ENCODE measurements at places on chromosomes 11 and 22.
A peak's percentile ranks its signal among the peaks of the same experiment; 100 is the strongest.

DNA sequence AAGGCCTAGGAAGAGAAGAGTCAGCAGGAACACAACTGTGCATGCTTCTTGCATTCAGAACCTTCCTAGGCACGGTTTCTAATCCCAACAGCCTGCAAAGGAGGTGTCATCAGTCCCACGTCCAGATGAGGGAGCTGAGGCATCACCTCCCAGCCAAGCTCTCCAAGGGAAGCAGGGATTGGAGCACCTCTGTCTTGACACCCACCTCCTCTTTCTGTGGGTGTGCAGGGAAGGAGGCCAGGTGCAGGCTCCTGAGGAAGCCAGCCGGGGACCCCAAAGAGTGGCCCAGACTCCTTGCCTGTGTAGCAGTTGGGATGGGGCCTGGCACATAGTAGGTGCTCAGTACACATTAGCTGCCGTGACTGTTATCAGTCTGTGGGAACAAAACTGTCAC, 2.0 kb downstream of the PNPLA5 start:
- DNase-seq = no peak

DNA sequence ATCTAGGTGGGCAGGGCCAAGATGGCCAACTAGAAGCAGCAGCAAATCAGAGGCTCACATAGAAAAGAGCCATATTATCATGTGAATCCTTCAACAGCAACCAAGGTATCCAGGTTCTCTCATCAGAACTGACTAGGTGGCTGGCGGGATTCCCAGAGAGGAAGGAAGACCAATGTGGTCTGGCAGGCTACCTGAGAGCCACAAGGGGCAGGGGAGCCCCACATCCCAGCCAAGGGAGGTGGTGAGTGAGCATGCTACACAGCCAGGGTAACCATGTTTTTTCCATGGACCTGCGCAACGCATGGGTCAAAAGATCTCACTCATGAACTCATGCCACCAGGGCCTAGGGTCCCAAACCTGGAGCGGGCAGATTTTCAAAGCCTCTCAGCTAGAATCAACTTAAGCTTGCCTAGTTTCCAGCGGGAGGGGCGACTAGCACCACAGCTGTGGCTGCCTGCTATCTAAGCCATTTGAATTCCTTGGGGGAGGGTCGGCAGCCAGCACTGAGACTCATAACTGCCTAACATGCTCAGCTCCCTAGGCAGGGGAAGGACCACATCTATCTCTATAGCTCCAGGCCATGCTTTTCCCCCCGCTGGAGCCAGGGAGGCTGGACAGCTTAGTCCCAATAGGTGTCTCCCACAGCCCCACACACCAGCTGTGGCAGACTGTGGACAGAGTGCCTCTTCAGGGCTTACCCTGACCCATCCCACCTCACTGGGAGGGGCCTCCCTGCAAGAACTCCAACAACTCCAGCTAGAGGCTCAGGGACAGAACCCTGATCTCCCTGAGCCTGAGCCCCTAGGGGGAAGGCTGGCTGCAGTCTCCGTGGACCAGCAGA, 28.7 kb upstream of the CASP12 start:
- no peak for DNase-seq

GRCh38 chr11:112156153-112156955, 7.5 kb downstream of the IL18 start:
- no peak for DNase-seq

DNA sequence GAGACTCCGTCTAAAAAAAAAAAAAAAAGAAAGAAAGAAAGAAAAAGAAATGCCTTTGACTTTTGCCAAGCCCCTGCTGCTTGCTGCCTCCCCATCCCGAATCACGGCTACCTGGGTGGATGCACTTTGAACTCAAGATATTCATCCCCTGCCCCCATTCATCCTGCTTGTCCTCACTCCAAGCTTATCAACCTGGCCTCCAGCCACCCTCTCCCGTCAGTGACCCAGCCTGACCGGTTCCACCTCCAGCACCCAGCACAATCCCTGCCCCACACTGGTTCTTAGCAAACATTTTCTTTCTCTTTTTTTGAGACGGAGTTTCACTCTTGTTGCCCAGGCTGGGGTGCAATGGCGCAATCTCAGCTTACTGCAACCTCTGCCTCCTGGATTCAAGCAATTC, 44.4 kb downstream of the CYTH4 start:
- DNase-seq = no peak

- DNase-seq = no peak
These were observed 460.9 kb upstream of the KIRREL3 start for GRCh38 chr11:127461241-127462064.

DNA sequence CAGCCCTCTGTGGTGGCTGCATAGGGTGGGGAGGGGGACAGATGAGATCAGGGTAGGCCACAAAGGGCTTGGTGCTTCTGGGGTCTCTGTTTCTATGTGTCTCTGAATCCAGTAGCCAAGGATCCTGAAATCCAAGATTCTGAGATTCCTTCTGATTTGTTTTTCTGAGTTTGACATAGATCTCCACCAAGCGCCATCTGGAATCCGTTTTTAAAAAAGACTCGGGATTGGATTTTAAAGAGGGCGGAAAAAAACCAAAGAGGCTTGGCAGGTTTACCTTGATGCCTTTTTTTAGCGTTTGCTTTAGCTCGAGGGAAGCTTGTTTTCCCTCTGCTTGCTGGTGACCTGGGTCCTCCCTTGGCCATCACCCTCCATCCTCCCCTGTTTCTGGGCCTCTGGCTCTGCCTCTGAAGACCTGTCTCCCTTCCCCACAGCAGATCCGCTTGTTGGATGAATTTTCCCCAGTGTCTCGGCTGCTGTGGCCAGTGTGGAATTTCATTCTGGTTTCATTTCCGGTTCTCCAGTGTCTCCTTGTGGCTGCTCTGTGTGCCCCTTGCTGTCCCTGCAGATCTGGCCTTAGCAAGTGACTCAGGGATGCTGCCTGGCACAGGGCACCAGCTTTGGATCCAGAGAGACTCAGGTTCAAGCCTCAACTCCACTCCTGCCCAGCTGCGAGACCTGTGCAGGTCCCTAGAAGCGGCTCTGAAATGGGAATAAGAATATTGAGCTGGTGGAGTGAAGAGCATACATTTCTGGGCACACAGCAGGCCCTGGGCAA, 15.1 kb downstream of the SYNGR1 start:
- DNase-seq = no peak

DNA sequence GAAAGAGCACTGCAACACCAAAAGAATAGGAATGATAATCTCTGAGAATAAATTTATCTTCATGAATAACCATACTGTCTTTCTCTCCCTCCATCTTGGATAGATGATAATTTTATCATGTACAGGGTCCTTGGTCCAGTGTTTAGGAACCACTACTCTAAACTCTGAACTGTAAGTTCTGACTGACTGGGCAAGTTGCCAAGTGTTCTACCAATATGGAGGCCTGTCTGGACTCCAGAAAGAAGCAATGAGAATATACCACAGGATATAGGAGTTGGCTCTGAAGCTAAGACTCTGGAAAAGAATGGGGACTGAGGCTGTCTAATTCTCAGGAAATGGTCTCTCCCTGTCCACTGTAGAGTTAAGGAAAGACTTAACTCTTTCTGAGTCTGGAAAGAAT, 1.5 kb downstream of the FHIP1B start:
- DNase-seq = no peak

GRCh38 chr11:33509632-33510031, 191.0 kb downstream of the C11orf91 start:
- DNase-seq = no peak

DNA sequence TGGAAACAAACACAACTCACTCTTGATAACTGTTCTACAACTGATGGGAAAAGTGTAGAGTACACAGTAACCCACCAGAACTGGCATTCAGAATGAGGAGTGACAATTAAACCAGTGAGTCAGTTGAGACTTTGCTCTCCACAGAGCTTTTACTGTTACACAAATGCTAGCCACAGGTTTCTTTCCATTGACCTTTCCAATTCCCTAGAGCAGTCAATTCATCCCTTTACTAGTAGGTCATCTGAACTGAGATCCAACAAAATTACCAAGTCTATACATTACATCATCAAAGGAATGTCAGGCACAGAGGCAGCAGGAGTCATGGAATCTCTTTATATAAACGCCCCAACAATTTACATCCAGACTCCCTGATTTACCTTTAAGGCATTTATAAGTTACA, 65.9 kb downstream of the PHF21A start:
- no peak for DNase-seq

- peak; percentile 52 for DNase-seq
These were observed 5.0 kb upstream of the PICK1 start for GRCh38 chr22:38051900-38052862.

GRCh38 chr22:23065495-23066122, 4.7 kb upstream of the GNAZ start:
- DNase-seq = no peak

DNA sequence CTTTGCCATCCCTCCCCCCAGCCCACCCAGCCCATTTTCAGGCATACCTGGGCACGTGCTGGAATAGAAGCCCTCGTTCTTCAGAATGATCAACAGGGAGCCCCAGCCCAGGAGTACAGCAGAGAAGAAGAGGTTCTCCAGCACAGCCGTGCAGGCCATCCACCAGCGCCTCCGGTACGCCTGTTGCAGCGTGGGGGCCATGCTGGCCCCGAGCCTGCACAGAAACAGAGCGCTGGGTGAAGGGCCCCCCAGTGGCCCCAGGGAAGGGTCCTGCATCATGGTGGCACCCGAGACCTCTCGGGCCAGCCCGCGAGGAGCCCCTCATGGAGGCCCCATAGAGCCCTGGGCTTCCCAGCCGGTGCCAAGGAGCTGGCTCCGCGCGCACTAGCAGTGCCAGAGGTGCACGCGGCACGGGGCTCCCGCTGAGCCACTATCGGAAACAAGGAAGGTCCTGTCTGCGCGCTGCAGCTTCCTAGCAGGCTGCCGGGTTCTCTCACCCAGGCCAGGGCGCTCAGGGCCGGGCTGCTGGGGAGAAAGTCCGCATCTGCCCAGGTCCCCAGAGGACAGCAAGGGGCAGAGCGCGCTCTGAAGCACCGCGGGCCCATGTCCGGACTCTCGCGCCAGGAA, 1.5 kb downstream of the SLC43A1 start:
- DNase-seq = no peak

DNA sequence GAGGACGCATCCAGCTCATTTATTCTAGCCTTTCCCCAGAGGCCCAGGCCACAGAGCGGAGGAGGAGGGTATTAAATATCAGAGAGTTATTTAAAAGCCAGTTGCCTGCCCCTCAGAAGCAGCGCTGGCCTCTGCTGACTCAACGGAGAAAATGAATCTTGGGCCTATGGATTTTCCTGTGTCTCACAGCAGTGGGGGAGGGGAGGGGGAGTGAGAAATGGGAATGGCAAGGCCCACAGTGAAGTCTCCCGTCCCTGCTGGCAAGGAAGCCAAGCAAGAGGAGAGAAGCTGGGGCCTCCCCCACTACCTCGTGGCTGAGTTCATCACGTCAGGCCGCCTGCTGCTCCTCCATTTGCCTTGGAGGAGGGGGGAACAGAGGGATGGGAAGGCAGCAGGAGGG, 4.5 kb upstream of the TPBGL start:
- no peak for DNase-seq

DNA sequence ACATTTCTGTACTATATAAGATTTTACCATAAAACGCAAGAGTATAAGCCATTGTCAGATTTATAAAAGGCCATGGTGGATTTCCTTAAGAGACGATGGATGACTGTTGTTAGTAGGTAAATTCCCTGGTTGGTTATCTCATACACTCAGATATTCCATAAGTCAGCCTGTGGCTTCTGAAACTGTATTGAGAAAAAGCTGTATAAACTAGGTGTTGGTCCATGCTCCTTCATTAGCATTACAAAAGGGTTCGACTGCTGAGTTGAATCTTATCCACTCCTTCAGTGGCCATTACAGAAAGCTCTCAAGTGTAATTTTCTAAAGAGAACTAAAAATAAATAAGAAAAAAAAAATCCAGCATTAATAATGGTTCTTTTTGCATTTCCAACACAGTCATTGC, 5.3 kb downstream of the GRAP2 start:
- no peak for DNase-seq

DNA sequence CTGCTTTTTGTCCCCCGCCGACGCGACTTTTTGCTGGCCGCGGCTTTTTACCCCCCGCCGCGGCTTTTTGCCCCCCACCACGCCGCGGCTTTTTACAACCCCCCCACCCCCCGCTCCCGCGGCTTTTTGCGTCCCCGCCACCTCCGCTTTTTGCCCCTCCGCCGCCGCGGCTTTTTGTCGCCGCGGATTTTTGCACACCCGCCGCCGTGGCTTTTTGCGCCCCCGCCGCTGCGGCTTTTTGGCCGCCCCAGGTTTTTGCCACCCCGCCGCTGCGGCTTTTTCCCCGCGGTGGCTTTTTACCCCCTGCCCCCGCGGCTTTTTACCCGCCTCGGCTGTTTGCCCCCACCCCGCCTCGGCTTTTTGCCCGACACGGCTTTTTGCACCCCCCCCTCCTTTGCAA, 205.5 kb downstream of the CCT8L2 start:
- DNase-seq = no peak

DNA sequence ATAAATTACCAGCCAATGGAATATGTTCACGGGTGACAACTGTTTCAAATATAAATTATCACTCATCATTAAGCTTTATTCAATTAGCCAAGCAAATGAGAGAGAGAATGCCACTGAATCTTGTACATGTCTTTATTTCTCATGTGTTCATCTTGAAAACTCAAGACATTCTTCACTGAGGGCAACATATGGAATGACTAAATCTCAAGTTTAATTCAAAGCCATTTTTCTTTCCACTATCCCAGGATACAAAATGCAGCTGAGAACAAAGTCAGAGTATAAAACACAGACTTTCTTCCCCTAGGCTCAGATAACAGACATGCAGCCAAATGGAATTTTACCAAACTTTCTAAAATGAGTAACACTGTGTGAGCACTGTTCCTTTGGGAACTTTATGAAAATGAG, 12.1 kb upstream of the BBOX1 start:
- DNase-seq = no peak

DNA sequence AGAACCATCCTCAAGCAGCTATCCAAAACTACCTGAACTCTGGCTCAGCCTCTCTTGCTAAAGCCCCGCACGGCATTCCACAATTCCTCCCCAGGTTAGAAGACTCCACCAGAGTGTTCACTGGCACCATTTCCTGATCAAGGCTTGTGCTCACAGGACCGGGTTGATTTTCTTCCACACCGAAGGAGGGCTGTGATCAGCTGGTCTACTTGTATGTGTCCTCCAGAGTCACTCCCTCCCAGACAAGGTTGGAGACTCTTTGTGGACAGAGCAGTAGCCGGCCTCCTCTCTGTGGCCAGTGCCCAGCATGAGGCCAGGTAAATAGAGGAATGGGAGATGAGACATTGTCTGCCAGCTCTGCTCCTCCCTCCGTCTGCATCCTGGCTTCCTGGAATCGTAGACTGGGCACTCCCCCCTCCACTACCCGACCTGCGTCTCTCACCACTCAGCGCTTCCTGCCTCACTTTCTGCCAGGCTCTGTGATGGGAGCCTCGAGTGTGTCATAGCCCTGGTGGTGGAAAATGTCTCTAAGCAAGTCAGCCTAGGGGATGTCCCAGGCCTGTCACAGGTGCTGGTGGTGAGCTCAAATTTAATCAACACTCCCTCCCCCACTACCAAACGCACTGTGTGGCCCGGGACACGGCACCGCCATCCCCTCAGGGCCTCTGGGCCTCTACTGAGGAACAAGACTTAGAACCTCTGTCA, 12.5 kb upstream of the TMPRSS6 start:
- DNase-seq = peak; percentile 77
